Temporal lobe (tissue), 4 donors: ENCODE measurements at places on chromosomes 5 and 9. TPM values are rescaled to one million over a fixed set of nuclear protein-coding genes. Genes with fewer than 3 reads are reported as not detected.

DMRTA1 gene
- 0.25 TPM for total RNA-seq

FCN1 gene
- total RNA-seq: 0.98 TPM

PCDHGA4 gene
- 7.9 TPM for total RNA-seq

GPX3 gene
- 29.7 TPM for total RNA-seq

ROPN1L gene
- total RNA-seq: 2.0 TPM

CCNO gene
- not detected for total RNA-seq

SLC6A7 gene
- 1.5 TPM for total RNA-seq

IFNA5 gene
- not detected for total RNA-seq

PIP5K1B gene
- 4.9 TPM for total RNA-seq

PCDHGB2 gene
- 7.1 TPM for total RNA-seq

EQTN gene
- 1.2 TPM for total RNA-seq

PRRT1B gene
- total RNA-seq: not detected
